ENCODE measurements at places on chromosomes 1 and 21.

GRCh38 chr1:113223546-113223945, 150.5 kb downstream of the LRIG2 start:
- no peak for DNase-seq

DNA sequence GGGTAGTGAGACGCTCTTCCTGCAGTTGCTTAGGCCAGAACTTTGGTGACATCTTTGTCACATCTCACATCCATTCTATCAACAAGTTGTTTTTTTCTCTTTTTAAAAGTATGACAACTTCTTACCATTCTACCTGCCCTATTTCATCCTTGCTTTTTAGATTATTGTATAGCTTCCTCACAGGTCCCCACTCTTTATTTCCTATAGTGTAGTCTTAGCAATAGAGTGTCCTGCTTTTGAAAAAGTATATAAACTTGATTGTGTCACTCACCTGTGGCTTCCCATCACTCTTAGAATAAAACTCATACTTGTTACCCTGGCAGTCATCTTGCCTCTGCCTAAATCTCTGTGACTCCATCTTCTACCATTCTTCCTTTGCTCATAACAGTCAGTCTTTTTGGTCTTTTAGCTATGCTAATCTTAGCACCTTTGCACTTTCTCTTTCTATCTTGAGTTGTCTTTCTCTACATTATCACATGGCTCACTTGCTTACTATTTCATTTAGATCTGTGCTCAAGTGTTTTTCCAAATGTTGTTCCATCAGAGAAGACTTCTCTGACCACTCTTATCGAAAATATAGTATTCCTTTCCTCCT, 9.5 kb downstream of the CDC73 start:
- no peak for DNase-seq

- DNase-seq, result no peak
These were observed 127.3 kb downstream of the HHIPL2 start for GRCh38 chr1:222420633-222421032.

DNA sequence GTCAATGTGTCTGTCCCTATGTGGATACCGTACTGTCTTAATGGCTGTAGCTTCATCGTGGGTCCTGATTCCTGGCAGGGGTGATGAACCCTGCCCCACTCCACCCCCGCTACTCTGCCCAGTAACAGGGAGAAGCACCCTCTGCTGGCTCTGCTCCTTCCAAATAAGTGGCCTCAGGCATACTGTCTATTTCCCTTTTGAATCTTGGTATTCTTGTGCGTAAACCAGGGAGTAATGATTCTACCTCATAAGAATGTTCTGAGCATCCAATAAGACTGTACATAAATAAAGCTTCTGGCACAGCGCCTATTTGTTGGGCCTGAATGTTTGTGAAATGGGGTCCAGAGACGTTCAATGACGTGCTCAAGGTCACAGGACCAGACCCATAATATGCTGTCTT, 35.2 kb upstream of the CTPS1 start:
- no peak for DNase-seq

DNA sequence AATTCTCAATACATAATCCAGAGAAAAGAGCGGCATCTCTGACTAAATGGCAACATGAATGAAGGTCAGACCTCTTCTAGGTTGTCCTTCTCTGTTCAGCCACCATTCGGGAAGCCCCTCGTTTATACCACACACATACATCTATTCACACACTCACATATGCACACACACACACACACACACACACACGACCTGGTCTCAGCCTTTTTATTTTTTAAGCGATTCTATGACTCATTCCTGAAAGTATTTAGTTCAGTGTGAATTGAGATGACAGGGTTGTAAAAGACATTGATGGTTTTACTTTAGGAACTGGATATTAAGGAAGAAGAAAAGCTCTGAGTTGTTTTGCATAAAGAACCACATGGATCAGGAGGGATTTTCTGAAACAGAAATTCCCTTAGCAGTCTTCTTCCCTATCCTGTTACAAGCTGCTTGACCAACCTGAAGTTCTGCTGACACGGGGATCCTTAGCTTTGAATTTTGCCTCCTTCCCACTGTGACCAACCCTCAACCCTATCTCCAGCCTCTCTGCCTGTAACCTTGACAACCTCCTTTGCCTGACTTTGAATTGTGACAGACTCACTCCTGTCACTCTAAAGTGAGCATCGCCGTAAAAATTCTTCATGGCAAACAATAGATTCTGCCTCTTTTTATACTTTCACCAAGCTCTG, 383.1 kb upstream of the ESRRG start:
- no peak for DNase-seq

- no peak for DNase-seq
These were observed 57.9 kb upstream of the HIVEP3 start for GRCh38 chr1:41976671-41977070.
